ENCODE measurements at places on chromosomes 3 and 15. TPM values are rescaled to one million over a fixed set of nuclear protein-coding genes. Genes with fewer than 3 reads are reported as not detected.

Gene ESYT3
- total RNA-seq, result 0.22 TPM

Gene RBM5
- 324 TPM for total RNA-seq

Gene SLC6A1
- total RNA-seq, result not detected

Gene WDR5B
- total RNA-seq, result 2.3 TPM

Gene MYO5C
- total RNA-seq, result 0.93 TPM

Gene ATP13A4
- total RNA-seq, result 1.6 TPM

Data from CD4-positive, alpha-beta T cell (primary cell).